Omental fat pad (tissue), 4 donors: ENCODE measurements at places on chromosomes 12 and 14.

DNA sequence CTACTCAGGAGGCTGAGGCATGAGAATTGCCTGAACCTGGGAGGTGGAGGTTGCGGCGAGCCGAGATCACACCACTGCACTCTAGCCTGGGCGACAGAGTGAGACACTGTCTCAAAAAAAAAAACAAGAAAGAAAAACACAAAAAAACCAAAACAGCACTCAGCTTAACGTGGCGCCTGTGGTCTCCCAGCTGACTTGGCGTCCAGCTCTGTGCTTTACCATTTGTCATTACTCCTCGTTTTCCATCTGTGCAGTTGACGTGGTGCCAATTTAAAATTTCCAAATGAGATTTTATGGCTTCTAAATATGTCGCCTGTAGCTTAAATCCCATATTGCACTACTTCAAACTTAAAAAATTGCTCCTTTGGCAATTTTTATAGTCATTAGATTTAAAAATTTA is 2.0 kb downstream of the MGP start:
- DNase-seq: no peak

- DNase-seq: no peak
Observed at GRCh38 chr12:50394469-50395029, 1.9 kb downstream of the FAM186A start.

GRCh38 chr12:79298506-79298905 is 392.3 kb downstream of the PAWR start:
- no peak for DNase-seq

GRCh38 chr12:65296508-65297265 is 18.2 kb downstream of the MSRB3 start:
- DNase-seq: no peak

- no peak for DNase-seq
Observed at GRCh38 chr12:22494319-22494718, 50.0 kb downstream of the C2CD5 start.

DNA sequence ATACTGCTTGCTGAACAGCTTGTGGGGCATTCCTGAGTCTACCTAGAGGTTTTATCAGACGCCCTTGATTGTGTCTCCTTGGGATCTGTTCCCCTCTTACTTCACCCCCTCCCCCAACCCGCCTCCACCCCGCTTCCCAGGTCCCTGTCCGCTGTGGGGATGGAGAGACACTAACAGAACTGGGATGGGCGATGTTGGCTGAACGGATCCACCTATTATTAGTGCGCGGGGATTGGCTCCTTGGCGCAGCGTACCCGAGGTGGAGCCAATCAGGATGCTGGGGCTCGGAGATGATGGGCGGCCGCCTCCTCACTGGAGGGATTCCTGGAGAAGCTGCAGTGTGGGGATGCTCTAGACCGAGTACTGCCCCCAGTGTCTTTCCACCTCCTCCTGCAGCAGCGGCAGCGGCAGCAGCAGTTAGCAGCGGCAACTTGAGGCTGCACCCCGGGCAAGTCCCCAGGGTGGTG is at the start of gene SYT1:
Gene SYT1, plus strand, starts transcription at position 372 of the 467 bp plus-strand sequence.
- DNase-seq: peak; percentile 21

GRCh38 chr14:76080471-76080870 is 71.3 kb upstream of the GPATCH2L start:
- no peak for DNase-seq

- DNase-seq: no peak
Observed at GRCh38 chr14:56237398-56237797, 119.2 kb downstream of the PELI2 start.

GRCh38 chr12:60194678-60195077 is 598.8 kb downstream of the SLC16A7 start:
- no peak for DNase-seq

DNA sequence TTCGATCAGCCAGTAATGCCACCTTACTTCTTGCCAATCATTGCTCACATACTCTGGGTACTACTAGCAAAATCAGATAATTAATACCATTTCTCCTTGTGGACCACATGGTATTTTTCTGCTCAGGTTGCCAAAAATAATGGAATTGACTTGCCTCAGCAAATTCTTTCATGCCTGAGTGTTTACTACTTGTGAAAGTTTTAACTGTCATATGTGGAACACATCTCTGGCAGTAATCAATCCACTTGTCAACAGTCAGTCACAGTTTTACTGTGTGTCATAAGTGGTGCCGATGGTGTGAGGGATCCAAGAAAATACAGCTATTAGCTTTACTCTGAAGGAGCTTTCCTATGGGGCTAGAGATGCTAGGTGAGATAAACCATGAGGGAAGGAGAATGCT is 55.3 kb upstream of the ATF1 start:
- no peak for DNase-seq

DNA sequence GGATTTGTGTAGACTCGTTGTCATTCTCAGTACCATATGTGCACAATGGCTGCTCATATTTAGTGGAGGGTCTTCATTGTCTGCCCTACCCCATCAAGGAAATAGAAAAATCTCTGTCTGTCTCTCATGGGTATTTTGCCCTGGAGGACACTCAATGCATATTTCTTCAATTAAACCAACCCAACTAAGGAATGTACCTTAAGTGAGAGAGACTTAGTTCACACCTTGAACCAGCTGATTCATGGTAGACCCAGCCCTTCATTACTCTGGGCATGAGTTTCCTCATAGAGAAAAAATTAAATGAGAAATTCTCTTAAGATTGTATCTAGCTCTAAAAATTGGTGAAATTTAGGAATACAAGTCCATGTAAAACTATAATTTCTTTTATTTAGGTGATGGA is 107.1 kb upstream of the PLEKHG7 start:
- DNase-seq: no peak

- no peak for DNase-seq
Observed at GRCh38 chr14:66117600-66117999, 368.6 kb upstream of the CCDC196 start.

GRCh38 chr12:14946162-14946561 is 7.8 kb upstream of the ERP27 start:
- DNase-seq: no peak

- no peak for DNase-seq
Observed at GRCh38 chr12:57012600-57013465, 3.5 kb downstream of the TAC3 start.

DNA sequence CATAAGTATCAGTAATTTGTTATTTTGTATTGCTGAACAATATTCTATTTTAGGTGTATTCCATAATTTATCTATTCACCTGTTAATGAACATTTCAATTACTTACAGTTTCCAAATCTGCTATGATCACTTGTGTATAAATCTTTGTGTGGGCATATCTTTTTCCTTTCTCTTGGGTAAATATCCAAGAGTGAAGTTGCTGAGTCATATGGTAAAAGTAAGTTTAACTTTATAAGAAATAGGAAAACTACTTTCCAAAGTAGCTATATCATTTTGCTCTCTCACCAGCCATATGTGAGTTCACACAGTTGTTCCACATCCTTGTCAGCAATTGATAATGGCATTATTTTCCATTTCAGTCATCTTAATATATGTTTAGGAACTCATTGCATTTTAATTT is 66.6 kb upstream of the KITLG start:
- DNase-seq: no peak

- peak; percentile 31 for DNase-seq
Observed at GRCh38 chr12:121132601-121133481, at the start of gene P2RX7. TSS of gene P2RX7 (plus strand) at chr12:121132876. CDS start at chr12:121132971, 95 bp downstream.

- no peak for DNase-seq
Observed at GRCh38 chr14:50658203-50658602, 9.9 kb downstream of the SAV1 start.

DNA sequence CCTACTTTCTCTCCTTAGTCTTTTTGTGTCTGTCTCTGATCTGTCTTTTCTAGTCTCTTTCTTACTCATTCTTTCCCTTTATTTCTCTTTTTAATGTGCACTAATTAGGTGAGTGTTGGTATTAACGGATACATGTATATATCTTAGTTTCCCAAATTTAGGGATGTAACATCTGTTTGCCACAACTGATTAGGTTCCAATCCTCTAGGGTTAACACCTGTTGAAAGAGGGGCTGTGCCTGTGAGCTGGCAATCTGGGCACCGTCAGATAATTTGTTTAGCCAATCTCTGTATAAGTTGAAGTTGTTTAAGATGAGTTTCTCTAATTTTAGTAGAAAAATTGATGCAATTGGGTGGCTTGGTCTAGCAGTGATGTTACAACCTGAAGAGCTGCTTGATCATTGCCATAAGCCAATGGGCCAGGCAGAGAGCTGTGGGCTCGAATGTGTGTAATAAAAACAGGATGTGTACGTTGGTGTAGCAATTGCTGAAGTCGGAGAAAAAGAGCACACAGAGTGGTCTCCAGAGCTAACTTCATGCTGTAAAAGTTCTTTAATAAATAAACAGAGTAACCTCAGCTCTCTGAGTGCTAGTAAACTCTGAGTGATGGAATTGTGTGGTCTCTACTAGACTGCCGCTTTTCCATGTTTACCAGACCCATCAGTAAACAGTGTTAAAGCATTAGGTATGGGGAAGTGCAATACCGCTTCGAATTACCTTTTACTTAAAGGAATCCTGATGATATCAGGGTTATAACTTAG is 18.3 kb upstream of the LYZ start:
- no peak for DNase-seq

DNA sequence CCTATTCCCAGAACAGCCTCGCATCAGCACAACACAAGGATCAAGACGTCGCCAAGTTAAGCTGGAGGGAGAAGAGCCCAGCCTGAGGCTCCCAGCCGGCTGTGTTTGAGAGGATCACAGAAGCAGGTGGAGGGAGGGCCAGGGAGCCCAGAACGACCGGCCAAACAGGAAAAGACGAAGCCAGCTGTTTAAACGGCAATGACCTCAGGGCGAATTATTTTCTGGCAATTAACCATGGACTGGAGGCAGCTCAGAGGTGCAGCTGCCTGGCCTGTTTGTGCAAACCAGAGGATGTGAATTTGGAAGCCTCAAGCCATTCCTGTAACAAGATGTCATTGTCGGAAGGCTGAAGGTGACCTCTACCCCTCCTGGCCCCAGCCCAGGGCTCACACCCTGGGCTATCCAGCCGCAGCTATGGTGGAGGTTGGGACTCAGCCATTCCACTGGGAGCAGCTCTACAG is 175.8 kb upstream of the PRMT8 start:
- no peak for DNase-seq

GRCh38 chr14:95225251-95225887 is 68.0 kb upstream of the DICER1 start:
- DNase-seq: no peak

GRCh38 chr12:71061451-71061850 is 96.3 kb downstream of the TSPAN8 start:
- DNase-seq: no peak

DNA sequence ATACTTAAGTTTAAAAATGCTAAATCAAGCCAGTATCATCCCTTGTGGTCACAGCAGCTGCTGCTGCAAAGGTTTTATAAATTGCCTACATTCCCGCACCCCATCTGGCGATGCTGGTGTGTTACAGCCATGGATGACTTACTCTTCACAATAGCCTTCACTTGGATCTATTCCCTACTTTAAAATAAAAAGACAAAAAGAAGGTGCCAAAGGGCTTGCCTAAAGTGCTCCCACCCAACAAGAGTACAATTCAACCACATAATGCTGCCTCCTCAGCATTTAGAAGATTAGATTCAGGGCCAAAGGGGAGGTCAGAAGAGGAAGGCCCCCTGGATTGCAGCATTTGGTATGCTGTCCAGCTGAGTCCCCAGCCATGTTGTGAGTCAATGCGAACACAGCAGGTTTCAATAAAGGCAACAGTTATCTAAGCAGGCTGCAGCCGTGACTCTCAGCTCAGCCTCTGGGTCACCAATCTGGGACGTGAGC is 176.1 kb downstream of the DAD1 start:
- no peak for DNase-seq

DNA sequence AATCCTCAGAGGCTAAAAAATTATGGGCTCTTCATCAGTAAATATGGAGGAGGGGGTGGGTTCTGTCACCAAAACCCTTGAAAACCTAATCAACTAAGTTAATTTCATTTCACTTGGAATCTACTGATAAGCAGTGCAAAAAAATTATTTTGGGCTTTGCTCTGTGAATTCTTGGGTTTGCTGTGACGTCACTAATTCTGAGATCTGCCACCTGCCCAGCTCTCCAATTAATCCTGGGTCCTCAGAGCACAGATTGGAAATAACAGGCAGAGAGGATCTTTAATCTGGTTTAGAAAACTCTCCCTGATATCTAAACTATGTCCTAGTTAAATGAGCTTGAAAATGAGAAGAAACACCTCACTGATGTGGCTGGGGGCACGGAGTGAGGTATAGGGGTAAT is 903.2 kb downstream of the AACS start:
- DNase-seq: no peak

DNA sequence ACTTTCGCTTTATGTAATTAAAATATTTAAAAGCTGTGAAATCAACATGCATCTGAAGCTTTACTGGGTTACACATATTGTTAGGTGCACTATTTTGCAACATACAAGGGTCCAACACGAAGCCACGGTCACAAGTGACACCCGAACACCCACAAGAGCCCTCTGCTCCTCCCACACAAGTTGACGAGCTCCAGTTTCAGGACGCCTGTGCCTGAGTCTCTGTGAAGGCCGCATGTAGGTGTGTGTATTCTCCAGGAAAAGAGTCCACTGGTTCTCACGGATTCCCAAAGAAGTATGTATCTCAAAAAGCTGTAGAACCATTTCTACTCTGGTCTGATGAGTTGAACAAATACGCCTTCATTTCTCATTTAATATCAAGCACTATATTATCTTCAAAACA is 12.0 kb downstream of the SLC15A4 start:
- no peak for DNase-seq

GRCh38 chr12:94458877-94459727 is 565 bp downstream of the CEP83 start:
- DNase-seq: no peak

DNA sequence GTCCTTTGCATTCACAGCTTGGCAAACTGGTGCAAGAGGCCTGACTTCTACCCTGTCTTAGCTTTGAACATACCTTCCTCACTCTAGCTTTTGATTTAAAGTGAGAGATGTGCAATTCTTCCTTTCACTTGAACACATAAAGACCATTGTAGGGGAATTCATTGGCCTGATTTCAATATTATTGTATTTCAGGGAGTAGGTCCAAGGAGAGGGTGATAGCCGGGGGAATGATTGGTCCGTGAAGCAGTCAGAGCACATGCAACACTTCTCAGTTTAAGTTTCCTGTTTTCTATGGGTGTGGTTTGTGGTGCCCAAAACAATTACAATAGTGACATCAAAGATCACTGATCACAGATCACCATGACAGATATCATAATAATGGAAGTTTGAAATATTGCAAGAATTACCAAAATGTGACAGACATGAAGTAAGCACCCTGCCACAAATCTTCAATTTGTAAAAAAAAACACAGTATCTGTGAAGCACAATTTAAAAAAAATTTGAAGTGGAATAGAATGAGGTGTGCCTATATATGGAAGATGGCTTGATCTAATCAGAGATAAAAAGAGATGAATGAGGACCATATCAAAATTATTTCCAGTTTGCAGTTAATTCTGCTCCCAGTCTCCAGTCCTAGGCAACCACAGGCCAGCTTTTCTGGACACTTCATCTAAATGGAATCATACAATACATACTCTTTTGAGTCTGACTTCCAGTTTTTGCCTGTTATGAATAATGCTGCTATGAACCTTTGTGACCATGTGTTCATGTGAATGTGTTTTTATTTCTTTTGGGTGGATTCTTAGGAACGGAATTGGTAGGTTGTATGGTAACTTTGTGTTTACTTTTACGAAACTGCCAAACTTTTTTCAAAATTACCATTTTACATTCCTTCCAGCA is 23.2 kb downstream of the BORCS5 start:
- no peak for DNase-seq

- no peak for DNase-seq
Observed at GRCh38 chr12:132312516-132312915, 16.9 kb downstream of the GALNT9 start.

GRCh38 chr14:20522332-20522731 is 17.0 kb downstream of the RNASE10 start:
- no peak for DNase-seq
